Activated B cell treated with CpG ODN at 0.5 μM for 24 hours (primary cell): ENCODE measurements at places on chromosomes 2 and 18.

DNA sequence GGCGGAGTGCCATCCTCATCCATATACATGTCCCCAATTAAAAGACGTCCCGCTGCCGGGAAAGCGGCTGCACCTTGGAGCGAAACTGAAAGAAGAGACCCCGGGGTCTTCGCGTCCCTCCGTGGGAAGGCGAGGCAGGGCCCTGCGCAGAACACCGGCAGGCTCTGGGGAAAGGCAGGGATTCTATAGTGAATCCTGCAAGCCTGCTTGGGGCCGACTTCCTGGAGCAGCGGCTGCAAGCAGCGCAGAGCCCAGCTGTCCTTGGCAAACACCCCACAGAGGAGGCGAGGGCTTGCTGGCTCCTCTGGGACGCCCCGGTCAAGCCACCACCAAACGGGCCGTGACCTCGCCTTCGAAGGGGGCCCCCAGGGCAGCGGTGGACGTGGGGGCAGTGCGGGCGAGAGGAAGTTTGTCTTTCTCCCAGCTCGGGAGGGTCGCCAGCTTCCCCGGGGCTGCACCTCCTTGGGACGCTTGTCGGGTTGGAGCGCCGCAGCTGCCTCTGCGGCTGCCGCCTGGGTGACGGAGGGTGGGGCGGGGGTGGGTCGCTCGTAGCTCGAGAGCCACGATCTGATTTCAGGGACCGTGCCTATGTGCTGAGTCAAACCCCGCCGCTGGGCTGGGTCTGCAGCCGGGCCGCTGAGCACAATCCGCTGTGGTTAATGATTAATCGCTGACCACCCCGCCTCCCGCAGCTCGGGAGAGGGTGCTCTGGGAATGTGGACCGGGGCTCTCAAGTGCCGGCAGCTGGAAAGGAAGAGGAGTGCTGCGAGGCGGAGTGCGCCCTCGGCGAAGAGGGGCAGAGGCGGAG, 486 bp upstream of the GPR39 start:
- no peak for DNase-seq

- DNase-seq, result no peak
Observed at GRCh38 chr2:8437949-8438400, 243.9 kb upstream of the ID2 start.

- no peak for DNase-seq
Observed at GRCh38 chr18:832085-832681, 20.1 kb upstream of the YES1 start.

GRCh38 chr2:232327105-232328031, 51.2 kb upstream of the ALPP start:
- DNase-seq, result peak; percentile 67

DNA sequence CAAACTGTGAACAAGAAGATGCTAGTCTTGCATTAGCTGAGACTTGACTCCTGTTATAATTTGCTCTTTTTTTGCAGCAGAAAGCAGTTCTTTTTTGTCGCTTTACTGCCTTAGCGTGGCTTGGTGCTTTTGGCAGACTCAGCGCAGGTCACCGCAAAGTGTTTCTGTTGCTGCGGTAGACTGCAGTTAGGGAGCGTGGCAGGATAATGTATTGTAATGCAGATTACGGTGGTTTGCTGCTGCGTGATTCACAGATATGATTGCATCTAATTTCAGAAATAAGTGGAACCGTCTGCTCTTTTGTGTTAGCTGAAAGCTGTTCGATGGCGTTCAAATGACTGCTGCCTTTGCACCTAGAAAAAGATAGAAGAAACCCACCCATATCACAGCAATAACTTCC, 131.6 kb upstream of the SATB2 start:
- no peak for DNase-seq

DNA sequence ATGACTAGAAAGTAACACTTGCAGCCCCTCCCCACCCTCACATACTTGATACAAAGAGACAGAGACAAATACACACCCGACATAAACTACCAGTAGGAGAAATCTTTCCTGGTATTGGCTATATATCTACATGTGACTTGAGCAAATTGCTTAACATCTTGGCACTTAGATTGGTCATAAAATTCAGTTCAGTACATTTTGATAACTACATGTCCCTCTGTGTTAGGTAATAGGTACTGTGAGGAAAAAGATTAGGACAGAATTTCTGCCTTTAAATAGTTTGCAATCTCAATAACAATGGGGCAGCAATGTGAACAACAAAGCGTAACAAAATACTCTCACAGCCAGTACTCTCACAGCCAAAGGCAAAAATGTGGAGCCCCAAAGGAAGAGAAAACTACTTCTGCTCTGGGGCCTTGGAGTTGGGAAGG, 670.0 kb upstream of the ACVR2A start:
- DNase-seq, result no peak

- DNase-seq, result no peak
Observed at GRCh38 chr18:50757358-50757757, 62.5 kb downstream of the MRO start.

GRCh38 chr2:79530443-79530842, 17.6 kb downstream of the CTNNA2 start:
- DNase-seq, result no peak

DNA sequence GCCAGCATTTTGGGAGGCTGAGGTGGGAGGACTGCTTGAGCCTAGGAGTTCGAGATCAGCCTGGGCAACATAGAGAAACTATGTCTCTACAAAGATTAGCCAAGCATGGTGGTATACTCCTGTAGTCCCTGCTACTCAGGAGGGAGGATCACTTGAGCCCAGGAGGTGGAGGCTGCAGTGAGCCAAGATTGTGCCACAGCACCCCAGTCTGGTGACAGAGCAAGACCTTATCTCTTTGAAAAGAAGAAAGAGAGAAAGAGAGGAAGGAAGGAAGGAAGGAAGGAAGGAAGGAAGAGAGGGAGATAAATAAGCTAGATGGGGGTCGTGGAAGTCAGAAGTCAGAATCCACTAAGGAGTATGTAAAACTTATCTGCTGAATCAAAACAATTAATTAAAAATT, 16.2 kb downstream of the GPR75 start:
- no peak for DNase-seq

DNA sequence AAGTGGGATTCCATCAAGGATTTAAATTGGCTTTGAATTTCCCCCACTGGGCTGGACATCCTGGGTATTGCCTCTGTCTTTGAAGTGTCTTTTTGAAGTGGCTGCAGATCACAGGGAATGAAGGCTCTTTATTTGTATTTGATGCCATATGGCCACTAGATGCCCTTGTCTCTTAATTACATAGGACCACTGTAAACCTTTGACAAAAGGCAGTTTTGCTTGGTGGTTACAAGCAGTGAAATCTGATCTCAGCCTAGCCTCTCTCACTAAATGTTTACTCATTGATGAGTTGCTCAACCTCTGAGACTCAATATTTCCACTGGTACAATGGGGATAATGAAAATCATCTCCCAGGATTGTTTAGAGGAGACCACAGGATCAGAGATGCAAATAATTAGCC, 102.2 kb downstream of the INSIG2 start:
- DNase-seq, result no peak

DNA sequence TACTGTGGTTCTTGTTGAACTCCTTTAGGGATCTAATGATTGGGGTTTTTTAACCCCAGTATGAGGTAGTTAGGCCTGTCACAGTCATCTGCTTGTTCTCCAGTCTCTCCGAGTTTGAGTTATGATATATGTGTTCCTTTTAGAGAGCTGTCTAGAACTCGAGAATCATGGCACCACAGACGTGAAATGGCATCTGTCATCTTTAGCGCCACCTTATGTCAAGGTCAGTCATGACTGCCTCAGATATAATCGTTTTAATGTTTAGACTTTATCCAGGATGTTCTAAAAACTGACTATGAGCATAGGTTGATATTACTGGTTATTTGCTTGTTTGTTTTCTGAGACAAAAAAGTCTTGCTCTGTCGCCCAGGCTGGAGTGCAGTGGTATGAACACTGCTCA, 112.2 kb downstream of the CEP192 start:
- DNase-seq, result no peak

- DNase-seq, result no peak
Observed at GRCh38 chr2:73227086-73227485, 6.0 kb downstream of the PRADC1 start.

GRCh38 chr2:17388798-17389197, 129.4 kb downstream of the RAD51AP2 start:
- DNase-seq, result no peak

DNA sequence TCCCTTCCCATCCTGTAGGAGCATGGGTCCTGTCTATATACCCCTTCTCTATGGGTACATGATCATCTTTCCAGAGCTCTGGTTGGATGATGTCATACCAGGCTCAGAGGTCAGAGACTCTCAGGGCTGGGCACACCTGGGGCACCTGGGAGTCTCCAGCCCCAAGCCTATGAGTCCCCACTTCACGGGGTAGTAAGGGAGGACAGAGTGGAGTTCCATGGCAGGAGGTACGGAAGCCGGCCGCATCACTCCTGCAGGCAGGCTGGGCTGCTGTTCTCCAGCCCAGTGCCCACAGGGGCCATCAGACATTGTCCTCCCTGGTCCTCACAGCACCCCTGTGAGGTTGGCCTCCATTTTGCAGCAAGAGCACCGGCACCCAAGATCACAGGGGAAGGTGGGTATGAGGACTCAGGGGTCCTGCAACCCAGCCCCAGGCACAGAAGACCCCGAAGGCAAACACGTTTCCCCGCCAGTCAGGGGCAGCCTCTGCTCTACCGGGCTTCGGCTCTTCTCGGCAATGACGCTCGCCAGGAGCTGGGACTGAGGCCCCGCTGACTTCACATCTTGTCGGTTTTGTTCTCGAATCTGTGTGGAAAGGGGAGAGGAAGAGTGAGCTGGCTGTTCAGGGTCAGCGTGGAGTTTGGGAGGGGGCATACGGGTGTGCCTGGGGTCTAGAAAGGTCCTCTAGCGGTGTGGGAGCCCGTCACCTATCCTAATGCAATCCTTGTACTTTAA, 91.5 kb downstream of the ADD2 start:
- no peak for DNase-seq

DNA sequence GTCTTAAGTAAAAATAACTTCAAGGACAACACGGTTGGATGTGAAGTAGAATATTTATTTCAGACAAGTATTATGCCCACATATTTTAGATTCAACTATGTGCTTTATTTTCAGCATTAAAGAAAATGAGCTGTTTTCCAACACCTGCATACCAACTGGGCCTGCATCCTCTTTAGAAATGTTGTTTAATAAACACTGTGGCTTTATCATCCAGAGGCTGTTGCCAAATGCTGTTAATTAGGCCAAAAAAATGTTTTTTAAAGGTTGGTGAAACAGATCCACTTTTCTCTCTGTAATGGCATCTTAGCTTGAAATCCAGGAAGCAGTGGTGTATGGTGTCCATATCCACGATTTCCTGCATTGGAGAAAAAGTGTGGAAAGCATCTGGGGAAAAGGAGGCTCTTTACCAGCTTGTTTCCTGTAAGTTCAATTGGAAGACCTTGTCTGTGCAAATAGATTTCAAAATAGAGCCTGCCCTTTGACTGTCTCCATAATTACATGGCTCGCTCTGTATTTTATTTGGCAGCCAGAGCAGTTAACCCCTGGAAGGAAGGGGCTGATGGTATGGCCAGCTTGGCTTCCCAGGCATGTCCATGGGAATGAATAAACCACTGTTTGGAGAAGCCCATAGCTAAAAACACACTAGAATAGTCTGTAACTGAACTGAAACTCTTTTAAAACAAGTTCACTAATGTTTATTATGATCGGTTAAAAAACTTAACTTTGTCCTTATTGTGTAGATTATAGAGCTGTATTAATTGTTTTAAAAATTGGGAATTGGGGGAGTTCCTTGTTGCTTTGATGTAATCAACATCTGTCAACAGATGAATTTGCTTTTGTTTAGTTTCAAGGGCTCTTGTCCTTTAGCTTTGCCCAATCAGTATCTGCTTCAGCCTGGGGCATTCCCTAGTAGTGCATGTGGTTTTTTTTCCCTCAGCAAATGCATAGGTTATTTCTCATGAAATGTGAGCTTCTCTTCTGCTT, 33.0 kb upstream of the DLX1 start:
- DNase-seq, result no peak

DNA sequence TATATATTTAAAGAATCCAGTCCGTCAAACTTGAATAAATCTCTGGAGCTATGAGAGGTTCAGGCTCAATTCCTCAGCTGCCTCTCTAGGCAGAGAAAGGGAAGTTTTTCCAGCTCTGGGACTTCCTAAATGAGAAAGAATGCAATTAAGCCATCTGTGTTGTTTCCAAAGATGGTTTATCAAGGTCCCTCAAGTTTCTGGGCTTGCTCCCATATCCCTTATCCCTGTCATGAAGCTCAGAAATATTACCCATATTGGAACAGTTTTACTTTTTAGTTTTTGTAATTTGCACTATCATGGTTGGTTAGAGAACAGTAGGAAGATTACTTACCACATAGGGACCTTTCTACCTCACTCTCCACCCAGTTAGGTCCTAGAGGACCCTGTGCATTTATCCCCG, 1.4 kb downstream of the CNTNAP5 start:
- no peak for DNase-seq

DNA sequence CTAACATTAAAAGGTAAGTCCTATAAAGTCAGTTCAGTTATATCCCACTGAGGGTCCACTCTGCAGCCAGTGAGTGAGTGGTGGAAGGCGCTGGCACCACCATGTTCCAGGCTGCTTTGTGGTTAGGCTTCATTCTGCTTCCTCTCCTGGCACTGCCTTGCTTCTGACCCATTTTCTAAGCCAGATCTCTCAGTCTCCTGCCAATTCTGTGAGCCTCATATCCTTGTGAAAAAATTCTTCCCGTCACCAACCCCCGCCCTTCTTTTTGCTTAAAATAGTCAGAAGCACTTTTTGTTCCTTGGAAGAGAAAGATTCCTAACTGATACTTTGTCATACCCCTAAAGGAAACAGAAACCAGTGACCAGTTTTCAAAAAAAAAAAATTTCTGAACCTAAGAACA, 139.8 kb upstream of the NCK2 start:
- no peak for DNase-seq

DNA sequence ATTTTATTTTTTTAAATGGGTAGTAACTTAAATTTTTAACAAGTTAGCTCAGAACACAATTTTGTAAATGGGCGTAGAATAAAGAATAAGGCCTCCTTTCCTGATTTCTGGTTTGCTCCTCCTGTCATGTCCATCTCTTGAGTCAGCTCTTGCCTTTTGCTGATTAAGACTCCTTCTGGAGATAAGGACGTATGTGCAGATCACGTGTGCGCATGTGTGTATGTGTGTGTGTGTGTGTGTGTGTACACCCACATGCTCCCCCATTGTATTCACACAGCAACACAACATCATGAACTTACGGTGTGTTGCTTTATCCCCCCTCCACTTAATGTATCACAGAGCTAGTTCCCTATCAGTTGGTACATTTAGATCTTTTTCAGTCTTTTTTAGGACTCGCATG, 182.9 kb downstream of the PRKCE start:
- no peak for DNase-seq
